ENCODE measurements at places on chromosomes 1 and 21.

DNA sequence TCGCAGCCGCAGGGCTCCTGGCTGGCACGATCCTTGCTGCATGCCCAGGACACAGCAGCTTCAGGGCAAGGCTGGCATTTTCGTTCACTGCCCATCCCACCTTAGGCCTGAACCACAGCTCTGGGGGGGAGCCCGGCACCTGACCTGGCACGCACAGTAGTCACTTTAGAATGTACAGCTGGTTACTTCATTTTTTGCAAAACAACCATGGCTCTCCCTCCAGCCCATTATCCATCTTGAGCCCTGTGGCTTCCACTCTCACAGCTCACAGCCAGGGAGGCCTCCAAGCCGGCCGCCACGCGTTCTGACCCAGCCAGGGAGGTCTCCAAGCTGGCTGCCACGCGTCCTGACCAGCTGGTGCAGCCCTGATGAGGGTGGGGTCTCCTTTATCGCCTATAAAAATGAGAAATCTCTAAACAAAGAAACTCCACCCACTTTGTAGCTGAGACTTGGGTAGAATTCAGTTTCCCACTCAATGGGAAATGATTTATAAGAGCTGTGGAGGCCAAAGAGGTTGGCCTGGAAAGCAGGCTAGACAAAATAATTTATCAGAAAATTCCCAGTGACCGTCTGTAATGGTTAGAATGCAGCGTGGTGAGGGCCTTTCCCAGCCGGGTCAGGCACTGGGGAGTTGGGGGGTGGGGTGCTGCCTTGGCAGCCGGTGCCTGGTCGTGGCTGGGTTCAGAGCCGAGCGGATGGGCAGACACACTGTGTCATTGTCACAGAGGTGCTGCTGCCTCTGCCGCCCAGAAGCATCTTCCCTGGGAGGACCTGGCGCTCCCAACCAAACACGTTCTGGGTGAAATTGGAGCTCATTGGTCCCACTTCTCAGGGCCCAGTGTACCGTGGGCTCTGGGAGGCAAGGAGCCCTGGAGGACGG is 54.6 kb upstream of the ACTRT2 start:
- DNase-seq: no peak

DNA sequence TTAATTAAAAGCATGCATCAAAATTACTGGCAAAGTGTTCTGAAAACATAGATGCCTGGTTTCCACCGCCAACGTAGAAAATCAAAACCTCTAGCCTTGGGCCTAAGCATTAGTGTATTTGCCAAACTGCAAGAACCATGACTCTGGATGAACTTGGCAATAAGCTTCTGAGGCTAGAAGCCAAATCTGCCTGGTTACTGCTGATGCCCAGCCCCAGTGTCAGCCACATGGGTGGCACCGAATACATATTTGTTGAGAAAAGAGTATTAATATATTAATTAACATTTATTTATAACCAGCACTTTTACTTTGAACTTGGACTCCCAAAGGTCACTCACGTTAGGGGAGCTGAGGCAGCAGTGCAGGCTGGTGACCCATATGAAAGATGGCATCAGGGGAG is 140.6 kb upstream of the HMGB4 start:
- no peak for DNase-seq

- no peak for DNase-seq
These were observed 4.9 kb upstream of the BRWD1 start for GRCh38 chr21:39318091-39318959.

- no peak for DNase-seq
These were observed 65.3 kb upstream of the TENT5C start for GRCh38 chr1:117540532-117540931.

- no peak for DNase-seq
These were observed 227.9 kb downstream of the KCNH1 start for GRCh38 chr1:210905944-210906453.

DNA sequence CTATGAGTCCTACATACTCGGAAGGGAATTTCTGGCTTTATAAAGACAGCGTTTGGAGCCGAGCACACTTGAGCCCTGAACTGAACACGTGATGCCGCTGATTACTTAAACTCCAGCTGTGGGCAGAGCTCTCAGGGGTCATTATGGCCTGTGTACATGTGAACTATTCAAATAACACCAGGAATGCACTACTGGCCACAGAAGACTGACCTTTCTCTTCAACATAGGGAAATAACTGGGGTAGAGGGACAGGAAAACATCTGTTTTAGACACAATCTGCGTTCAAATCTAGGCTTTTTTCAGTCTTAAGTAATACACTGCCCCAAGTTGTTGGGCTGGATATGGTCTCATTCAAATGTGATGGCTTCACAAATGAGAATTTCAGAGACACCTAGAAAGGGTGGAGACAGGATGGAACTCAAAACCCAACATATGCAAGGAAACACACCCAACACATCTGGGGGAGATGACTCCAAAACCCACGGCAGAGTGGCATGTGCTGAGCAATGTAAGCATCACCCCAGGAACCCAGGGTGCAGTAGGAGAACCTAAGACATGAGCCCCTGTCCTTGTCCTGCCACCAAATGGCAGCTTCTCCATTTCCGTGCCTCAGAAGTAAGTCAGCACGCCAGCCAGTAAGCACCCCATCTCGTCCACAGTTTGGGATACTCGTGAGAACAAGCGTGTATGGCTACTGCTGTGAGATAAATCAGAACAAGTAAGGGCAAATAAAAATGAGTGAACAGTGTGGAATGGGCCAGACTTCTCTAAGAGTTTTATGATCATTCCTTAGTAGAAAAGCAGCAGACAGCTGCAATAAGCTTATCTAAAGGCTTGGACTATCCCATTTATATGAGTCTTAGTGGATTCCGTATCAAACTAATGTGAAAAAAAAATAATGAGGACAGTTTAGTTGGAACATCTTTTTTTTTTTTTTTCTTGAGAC is 24.9 kb downstream of the NID1 start:
- DNase-seq: no peak

GRCh38 chr1:196152086-196152485 is 456.2 kb downstream of the KCNT2 start:
- no peak for DNase-seq

DNA sequence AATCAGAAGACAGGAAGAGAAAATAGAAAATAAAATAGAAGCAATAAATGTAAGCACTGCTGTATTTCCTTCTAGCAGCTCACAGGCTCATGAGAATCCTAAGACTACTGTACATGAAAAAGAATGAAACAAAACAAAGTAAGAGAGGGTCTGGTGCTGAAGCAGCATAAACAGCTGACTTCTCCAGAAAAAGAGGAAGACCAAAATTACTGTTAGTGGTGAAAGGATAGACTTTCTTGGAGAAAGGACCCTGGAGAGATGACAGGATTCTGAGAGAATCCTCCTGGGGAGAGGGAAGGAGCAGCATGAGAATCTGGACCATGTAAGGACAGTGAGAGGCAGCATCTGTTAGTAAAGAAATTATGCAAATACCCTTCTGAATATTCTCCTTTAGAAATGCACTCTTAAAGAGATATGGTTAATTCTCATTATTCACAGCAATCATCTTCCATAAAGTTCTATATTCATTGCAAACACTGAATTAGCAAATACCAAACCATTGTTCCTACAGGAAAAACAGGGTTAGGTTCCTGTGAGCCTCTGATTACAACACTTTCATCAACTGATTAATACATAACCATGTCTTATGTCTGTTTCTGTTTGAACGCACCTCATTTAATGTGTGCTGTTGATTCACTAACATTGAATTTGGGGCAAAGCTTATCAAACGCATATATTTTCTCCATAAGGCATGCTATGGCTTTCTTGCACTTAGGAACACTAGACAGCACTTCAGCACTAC is 17.0 kb downstream of the SLC25A24 start:
- DNase-seq: no peak

DNA sequence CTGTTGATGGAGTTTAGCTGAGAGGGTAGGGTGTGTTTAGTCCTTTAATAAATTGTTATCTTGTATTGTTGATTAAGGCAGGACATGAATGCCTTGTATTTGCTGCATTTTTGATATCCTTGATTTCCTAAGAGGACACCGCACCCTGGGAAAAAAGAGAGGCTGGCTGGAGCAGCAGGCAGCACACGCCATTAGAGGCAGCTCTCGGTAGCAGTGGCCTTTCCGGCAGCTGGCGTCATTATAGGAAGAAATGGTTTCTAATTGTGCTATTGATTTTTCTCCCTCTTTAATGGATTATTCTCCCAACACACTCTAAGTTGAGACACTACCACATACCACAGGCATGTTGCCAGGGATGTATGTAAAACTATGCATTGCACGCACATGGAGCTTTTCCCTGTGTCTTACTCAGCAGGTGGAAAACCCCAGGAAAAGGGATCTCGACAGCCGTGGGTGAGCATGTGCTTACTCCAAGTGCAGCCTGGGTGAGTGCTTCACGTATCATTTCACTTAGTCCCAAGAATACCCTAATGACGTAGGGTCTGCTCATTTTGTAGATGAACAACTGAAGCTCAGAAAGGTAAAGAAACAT is 440.4 kb upstream of the RUNX1 start:
- no peak for DNase-seq

DNA sequence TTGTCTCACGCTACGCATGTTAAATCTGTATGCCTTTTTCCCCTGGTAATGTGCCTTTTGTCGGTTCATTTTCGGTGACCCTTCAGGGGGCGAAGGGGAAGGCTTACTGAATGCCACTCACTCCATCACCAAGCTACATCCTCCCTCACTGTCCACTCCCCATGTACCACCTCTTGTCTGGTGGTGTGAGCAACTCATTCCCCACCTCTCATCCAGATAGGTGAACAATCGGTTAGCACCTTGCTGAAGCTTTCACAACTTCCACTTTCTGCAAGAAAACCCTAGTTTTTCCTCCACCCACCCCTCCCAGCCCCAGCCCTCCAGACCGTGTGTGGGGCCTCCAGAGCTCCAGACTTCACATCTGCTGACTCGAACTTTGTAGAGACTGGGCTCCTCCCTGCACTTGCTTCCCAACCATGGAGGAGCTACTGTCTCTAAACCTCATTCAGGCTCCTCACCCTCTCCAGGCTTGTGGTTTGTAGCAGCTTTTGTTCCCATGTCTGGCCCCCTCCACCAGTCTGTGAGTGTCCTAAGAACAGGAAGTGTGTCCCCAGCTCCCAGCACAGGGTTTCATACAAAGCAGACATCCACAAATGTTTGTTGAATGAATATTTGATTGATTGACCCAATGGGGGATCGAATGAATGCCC is 48.4 kb upstream of the RUNX3 start:
- DNase-seq: no peak

DNA sequence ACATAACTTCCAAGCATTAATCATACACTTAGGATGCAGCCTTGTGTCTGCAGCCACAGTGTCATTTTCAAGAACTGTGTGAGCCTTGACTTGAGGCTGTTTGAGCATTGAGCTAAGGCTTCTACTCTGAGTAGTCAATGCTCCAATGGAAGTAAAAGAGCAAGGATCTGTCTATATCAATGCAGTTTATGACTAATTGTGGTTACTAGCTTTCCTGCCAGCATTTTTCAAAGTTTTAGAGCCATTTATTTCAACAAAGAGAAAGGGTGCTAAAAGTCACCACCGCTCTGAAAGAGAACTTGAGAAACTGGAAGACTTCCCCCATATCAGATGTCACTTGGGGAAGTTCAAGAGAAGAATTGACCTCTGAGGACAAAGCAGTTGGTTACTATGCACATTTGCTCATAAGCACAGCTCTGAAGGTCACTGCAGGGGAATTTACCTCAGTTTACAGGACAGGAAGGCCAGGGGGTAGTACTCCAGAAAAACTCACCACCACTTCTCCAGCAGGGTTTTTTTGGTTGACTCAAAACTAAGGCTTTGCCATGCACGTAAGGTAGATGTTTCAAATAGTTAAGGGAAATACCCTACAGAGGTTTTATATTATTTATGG is 24.5 kb upstream of the RGS1 start:
- DNase-seq: no peak

DNA sequence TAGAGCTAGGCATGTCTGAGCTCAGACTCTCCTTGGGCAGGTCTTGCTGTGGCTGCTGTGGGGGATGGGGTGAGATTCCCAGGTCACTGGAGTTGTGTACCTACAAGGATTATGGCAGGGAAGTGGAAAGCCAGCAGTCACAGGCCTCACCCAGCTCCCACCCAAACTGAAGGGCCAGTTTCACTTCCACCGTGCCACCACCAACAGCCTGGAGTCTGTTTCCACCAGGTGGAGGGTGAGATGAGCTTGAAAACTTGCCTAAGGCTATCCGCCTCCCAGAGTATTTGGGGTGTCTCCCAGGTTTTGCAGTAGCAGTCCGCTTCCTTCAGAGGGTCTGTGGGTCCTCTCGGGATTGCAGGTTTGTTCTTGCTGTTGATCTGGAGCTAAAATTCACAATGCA is 327.7 kb downstream of the PTPRC start:
- DNase-seq: no peak

GRCh38 chr1:14974361-14974760 is 179.2 kb upstream of the TMEM51 start:
- no peak for DNase-seq

DNA sequence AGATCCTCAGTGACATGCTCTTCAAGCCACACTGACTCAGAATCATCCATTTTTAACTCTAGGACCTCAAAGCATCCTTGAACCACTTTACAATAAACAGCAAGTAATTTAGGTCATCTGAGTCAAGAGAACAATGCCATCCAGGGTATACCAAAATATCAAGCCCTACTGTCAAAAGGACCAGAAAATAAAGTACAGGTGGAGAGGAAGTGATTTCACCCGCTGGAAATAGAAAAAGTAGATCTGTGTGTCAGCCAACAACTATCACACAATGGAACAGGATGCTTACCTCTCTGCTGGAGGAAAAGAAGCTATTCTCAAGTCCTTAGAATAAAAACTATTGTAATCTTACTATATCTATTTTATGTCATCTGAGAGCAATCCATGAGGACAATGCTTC is 37.0 kb downstream of the RERE start:
- DNase-seq: no peak

GRCh38 chr1:197663162-197663953 is 111.9 kb downstream of the DENND1B start:
- DNase-seq: no peak

GRCh38 chr1:182602935-182603645 is 1.1 kb downstream of the RGS16 start:
- no peak for DNase-seq

DNA sequence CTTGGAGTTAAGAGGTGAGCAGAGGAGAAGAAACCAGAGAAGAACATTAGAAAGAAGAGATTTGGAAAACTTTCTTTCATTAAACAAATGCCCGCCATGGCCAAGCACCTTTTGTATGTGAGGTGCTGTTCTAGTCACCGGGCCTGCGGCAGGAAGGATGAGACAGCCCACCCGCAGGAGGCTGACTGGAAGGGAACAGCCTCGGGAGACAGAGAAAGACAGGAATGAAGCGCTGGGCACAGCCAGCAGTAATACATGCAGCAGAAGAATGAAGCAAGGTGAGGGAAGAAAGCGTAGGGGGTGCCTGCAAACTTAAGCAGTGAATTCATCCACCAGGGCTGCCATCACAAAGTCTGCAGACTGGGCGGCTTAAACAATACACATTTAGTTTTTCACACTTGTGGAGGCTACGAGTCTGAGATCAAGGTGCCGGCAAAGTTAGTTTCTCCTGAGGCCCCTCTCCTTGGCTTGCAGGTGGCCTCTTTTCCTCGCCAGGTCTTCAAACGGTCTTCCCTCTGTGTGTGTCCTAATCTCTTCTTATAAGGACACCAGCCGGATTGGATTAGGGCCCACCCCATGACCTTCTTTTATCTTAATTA is 188.1 kb downstream of the PSMG1 start:
- DNase-seq: no peak

Data from activated gamma-delta T cell treated with anti-CD3 and anti-CD28 coated beads, Interleukin-2, amount 50 U/mL, for 16 hours (primary cell).